Renal cortical epithelial cell (primary cell): ENCODE measurements at places on chromosomes 5 and 9.

DNA sequence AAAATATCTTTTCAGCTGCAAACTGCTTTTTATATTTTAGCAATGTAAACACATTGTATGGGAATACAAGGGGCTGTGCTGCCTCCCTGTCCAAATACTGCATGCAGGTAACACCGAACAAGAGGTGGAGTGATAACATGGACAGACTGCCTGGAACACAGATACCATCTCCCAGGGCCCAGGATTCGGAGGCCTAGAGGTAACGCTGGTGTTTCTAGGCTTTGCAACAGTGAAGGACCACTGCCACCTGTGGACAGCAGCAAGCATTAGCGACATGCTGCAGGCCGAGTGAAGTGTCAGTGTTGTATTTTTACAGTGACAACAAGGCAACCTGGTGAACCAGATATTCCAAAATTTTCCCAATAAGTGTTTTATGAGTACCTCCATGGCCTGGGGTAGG is 379.1 kb downstream of the DMRT2 start:
- peak; percentile 3 for DNase-seq

DNA sequence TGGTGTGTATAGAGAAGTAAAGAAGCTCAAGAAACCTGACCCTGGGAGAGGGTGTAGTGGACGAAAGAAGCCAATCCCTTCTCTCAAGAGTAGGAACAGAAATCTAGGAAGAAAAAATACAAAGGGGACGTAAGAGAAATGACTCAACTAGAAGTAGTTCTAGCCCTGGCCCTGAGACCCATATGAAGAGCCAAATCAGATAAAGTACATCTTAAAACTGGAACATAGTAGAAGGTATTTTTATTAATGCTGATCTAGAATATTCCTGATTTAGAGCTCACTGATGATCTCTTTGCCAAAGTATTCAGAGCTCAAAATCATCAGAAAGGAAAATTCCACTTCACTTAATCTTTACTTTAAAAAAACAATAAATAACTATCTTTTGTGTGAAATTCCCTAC is 184.8 kb downstream of the MLLT3 start:
- no peak for DNase-seq

DNA sequence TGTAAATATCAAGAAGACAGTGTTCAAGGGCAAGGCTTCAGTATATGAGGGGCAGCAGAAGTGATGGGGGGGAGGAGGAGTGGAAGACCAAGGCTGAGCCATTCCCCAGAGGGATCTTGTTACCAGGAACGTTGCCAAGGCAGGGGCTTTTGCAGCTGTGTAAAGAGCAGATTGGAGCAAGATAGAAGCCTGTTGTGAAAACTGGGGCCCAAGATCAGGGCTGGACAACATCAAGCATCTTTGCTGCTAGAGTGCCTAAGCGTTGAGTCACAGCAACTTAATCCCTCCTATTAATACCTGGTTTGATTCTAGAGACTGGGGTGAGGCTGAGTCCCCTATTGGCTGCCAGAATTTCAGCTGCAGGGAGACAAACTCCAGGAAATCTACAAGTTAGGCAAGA is 18.4 kb upstream of the ERCC6L2 start:
- peak; percentile 28 for DNase-seq

- no peak for DNase-seq
Measured at GRCh38 chr5:58122157-58122556, 337.7 kb downstream of the PLK2 start.

- no peak for DNase-seq
Measured at GRCh38 chr5:148484651-148485050, 100.9 kb downstream of the FBXO38 start.

DNA sequence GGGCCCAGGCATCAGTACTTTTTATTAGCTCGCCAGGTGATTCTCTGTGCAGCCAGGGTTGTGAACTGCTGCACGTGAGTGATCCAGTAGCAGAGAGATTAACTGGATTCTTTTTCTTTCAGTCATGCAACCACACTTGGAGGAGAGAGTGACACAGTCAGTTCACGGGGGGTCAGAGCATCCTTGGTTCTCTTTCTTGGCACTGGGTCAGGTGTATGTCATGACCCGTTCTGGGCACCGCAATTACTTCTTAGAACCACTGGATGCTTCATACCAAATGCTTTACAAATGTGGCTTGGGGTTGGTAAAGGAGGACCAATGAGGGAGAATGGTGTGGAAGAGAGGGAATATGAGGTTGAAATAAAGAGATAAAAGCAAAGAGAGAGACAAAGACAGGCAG is 368.7 kb downstream of the MLLT3 start:
- peak; percentile 7 for DNase-seq

GRCh38 chr5:140372971-140373487 is 13.0 kb downstream of the SLC4A9 start:
- peak; percentile 65 for DNase-seq

GRCh38 chr9:137303151-137303892 is 1.3 kb upstream of the NRARP start:
- no peak for DNase-seq

- DNase-seq = peak; percentile 67
Measured at GRCh38 chr5:137629646-137630045, 106.2 kb downstream of the KLHL3 start.

DNA sequence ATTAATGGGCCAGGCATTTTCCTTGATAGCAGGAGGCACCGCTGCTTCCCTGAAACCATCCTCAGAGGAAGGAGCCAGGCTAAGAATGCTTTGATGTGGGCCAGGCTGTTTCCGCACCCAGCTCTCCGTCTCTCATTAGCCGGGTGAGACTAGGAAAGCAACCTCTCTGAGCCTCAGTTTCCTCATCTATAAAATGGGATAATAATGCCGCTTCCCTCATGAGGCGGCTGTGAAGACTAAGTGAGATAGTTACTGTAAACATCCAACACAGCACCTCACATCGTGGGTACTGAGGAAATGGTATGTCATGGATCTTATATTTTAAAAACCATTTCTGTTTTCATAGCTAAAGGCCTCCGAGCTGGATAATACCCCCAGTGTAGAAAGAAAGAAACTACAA is 46.5 kb downstream of the NEK6 start:
- DNase-seq = no peak

- DNase-seq = no peak
Measured at GRCh38 chr5:141527426-141527825, 38.5 kb downstream of the PCDHGC5 start.

DNA sequence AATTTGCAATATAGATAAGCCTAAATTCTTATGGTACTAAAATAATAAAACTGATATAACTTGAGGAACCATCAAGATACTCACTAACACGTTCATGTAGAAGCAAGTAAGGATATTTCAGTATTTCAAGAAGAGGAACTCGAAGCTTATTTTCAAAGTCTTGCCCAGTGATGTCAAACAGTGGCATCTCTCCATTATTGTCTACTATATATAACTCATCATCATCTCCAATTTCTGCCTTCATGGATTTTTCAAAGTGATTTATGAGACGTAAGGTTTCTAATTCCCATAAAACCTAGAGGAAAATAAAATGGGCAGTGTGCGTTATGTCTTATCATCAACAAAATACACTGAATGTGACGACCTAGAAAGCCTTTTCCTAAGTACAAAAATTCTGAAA is 8.6 kb downstream of the SETX start:
- DNase-seq = no peak

GRCh38 chr5:98492258-98492657 is 281.2 kb upstream of the RGMB start:
- DNase-seq = peak; percentile 11

- DNase-seq = peak; percentile 25
Measured at GRCh38 chr5:57311251-57311650, 137.4 kb downstream of the GPBP1 start.

DNA sequence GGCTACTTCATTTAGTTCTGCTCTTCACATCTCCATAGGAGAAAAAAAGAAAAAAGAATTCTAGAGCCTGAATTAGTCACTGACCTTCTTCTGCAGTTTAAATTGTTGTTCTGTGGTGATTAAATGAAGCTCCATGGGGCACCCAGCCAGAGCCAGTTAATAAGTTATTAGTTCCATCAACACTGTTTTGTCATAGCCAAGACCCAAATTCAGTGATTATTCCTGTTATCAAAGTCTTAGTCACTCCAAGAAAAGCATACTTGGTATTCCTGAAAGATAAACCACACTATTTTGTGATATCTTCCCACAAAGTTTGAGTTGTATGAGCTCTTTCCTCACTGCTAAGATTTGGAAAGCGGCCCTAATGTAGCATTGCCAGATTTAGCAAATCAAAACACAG is 134.8 kb upstream of the RGMB start:
- peak; percentile 89 for DNase-seq

- DNase-seq = peak; percentile 1
Measured at GRCh38 chr5:22351178-22351577, 502.0 kb downstream of the CDH12 start.

DNA sequence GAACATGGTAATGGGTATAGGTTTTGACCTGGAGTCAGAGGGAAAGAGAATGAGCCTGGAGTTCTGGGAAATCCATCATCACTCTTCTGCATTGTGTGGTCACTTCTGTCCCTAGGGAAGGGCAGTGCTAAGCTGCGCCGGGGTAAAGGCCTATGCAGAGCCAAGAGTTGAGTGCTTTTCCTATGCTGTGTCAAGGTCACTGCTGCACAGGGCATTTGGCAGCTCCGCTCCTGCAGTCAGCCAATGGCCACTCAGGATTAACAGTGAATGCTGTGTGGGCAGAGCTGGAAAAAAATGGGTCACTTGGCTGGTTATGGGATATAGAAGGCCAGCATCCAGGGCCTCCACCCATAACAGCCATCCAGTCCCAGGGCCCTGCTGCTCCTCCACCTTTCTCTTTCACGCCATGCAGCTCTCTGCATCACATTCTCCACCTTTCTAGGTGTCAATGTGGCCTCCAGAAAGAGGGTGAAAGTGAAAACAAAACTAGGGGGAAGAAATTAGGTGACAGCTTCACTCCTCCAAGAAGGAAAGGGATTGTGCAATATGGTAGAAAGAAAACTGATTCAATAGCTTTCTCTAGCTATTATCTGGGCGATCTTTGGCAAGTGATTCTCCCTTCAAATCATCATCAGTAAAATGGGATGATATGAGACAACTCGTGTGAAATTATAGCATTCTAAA is 279.3 kb upstream of the ANKRD55 start:
- DNase-seq = no peak

DNA sequence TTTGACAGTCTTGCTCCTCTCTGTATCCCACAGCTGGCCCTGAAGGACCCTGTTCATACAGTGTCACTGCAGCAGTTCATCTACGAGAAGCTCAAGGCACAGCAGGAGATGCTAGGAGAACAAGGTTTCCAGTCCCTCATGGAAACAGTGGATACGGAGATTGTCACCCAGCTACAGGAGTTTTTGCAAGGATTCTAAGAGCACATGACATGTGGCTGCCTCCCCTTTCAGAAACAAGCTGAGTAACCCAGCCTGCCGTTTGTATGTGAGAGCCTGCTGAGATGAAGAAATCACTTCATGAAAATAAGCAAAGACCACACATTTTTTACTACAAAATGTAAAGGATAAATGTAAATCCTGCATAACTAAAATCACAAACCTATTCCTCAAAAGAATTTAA is 48.5 kb downstream of the LRRC70 start:
- no peak for DNase-seq

DNA sequence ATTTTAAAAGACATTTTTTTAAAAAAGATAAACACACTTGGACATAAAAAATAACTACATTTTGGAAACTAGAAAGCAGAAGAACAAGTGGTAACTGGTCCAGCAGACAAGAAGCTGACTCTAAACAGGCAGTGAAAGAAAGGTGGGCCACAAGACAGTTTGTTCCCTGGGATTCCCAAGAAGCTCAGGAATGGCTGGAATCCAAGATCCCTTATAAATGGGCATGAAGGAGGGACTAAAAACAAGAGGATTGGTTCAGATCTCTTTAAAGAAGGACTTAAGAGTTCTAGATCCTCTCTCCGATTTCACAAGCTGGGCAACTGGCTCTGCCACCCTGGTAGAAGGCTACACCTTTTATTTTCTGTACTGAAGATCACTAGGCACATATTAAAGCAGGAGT is 102.8 kb downstream of the ARL15 start:
- no peak for DNase-seq

DNA sequence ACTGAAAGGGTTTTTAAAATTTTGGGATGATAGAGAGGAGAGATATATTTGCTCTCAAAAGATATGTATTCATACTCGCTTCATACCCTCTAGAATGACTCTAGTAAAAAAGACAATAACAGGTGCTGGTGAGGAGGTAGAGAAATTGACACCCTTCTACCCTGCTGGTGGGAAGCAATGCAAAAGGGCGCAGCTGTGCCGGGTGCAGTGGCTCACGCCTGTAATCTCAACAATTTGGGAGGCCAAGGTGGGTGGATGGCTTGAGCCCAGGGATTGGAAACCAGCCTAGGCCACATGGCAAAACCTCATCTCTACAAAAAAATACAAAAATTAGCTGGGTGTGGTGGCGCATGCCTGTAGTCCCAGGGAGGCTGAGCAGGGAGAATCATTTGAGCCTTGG is 33.9 kb upstream of the NXNL2 start:
- no peak for DNase-seq

GRCh38 chr9:97935276-97935675 is 2.7 kb downstream of the HEMGN start:
- no peak for DNase-seq

DNA sequence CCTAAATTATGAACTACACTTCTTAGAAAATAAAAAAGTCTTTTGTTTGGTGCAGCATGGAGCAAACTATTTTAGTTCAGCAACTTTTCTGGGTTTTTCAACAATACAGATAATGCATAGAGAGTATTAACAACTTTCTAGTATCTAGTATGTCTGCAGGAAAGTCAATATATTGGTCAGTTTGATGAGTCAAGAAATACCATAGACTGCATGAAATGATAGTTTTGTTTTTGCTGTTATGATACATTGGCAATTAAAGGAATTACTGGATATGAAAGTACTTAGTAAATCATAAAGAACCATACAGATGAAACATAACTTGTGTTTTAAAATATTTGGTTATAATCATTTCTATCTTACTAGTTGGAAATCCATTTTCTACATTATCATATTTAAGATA is 173.5 kb downstream of the GIN1 start:
- DNase-seq = no peak

GRCh38 chr9:112894699-112895098 is 4.0 kb upstream of the SLC46A2 start:
- no peak for DNase-seq

GRCh38 chr9:104686081-104686480 is 8.2 kb upstream of the OR13D1 start:
- DNase-seq = no peak
